CD4-positive, alpha-beta T cell treated with Interleukin-1 beta for 1 hour (primary cell): ENCODE measurements at places on chromosomes 4 and X.

DNA sequence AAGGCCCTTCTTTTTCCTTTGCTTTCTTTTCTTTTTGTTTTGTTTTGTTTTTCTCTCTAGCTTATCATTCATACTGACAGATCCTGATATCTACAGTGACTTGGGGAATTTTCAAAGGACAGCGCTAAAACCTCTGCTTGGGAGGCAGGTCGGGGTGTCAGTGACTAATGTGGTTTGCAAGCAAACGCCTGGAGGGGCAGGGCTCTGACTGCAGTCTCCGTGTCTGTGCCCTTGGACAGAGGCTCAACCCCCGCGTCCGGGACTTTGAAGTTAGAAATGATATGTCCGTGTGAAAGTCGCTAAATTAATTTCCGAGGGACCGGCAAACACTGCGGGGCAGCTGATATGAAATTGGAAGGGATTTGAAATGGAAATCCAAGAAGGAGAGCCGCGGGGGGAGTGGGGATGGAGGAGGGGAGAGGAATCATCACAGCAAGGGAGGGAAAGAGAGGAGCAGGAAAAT, 312.4 kb downstream of the DHRSX start:
- no peak for DNase-seq

GRCh38 chrX:140180585-140180984, 215.3 kb upstream of the CXorf66 start:
- DNase-seq = no peak

GRCh38 chrX:138756234-138756633, 44.7 kb upstream of the FGF13 start:
- no peak for DNase-seq

- no peak for DNase-seq
Observed at GRCh38 chr4:5892323-5893003, 423 bp downstream of the CRMP1 start.

DNA sequence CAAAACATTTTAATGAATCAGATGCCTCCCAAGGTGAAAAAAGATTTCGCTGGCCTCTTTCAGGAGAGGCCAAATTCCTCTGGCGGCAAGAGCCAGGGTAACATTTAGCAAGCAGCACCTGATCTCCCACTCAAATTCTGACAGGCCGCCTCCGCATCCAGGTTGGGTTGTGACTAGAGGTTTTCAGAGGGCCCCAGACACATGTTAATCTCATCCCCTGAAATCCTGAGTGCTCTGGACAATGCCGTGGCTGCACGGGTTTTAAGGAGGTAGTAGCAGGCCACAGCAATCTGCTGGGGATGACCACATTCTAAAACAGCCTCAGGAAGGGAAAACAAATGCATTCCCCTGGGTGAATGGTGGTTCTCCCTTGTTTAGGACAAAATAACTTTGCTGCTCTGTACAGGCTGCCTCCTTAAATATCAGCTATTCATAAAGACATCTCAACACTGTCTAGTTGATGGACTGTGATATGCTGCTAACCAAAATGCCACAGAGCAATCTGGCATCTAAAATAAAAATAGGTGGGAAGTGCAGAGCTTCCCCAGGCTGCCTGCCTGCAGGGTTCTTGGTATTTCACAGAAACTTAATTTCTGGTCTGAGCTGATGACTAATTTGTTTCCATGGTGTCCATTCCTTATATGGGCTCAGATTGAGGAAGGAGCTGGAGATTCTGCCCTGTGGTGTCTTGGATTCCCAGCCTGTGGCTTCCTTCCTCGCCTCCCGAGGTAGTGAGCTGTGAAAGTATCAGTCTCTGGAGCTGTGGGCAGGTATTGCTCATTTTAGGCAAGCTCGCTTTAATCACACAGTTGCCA, 202.0 kb downstream of the DCLK2 start:
- no peak for DNase-seq

- no peak for DNase-seq
Observed at GRCh38 chrX:81304563-81304962, 102.7 kb downstream of the SH3BGRL start.

- DNase-seq = no peak
Observed at GRCh38 chrX:116694046-116694445, 231.3 kb upstream of the CT83 start.

DNA sequence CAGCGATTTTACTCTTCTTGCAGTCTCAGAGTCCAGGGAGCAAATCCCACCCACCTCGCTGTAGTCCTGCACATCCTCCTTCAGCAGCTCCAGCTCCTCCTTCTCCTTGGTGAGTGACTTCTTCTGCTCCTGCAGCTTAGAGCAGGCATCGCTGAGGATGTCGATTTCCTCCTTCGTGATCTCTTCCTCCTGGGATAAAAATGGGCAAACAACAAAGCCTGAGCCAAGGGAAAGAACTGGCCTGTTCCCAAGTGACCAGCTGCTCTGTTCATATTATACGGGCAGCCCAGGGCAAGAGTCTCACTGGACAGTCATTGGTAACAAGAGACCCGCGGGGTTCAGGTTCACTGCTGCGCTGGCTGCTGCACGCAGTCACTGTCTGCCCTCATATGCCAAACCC, 26.2 kb downstream of the FGFR3 start:
- DNase-seq = no peak

GRCh38 chr4:129394635-129395034, 298.7 kb downstream of the C4orf33 start:
- no peak for DNase-seq

GRCh38 chr4:174437324-174437723, 85.0 kb downstream of the HPGD start:
- no peak for DNase-seq

DNA sequence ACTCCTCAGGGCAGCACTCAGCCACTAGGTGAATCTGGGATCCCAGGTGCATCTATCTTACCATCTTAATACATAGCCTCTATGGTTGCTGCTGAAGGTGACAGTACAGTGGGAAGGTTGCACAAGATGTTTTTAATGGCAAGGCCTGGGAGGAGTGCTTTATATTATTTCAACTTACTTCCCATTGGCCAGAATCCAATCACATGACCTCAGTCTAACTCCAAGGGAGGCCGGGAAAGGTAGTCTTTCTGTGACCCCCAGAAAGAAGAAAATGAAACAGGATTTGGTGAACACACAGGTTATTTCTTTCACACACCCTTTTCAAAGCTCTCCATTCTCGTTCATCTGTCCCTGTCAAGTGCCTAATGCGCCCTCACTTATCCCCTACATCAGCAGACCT, 189.1 kb upstream of the ATP6AP2 start:
- no peak for DNase-seq

DNA sequence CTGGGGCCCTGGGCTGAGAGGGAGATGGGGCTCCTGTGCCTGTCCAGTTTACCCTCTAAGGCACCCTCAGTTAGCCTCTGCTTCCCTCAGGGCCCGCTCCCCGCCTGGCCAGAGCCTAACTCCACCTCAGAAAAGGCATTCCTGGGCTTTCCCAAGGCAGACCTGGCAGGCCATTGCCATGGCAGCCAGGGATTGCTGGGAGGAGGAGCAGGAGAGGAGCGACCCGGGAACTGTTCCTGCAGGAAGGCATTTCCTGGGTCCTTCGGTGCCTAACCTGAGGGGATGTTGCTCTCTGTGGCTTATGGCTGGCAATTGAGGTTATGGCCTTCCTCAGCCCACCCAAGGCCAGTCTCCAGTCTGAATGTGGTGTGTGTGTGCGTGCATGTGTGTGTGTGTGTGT, 131.3 kb downstream of the PJA1 start:
- DNase-seq = no peak

- no peak for DNase-seq
Observed at GRCh38 chr4:5705647-5706320, 2.6 kb downstream of the EVC2 start.

DNA sequence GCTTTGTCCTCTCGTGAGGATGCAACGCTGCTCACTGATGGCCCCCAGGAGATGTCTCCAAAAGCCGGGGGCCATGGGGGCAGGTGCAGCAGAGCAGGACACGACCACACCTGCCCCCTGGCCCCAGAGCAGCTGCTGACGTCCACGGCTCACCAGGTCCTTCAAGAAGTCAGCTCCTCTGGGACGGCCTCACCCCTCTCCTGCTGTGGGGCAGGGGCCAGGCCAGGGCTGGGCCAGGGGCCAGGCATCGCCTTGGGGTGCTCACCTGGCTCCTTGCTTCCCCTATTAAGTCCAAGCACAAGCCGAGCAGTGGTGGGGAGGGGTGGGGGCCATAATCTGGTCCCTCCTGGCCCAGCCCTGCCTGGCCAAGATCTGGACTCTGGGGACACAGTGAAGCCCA, 28.6 kb upstream of the MXD4 start:
- DNase-seq = no peak

GRCh38 chrX:57681341-57681740, 1.3 kb upstream of the NLRP2B start:
- no peak for DNase-seq

DNA sequence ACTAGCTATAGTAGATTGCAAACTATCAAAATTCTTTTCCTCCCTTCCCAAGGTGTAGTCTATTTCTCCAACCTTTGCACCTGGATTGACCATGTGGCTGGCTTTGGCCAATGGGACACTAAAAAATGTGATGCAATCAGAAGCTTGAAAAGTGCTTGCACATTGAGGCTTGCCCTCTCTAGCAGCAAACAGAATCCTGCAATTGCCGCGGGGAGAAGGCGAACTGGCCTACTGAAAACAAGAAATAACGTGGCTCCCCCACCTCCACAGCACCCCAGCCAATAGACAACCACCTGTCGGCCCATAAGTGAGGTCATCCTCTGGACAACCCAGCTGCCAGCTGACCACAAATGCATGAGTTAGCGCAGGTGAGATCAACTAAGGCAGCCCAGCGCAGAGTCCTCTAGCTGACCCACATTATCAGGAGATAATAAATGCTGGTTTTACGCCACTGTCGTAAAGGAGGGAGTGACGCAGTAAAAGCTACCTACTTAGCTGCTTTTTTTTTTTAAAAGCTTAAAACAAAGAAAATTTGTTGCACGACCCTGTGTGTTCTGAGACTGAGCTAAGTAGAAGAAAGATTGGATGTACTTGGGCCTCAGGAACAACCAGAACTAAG, 95.2 kb downstream of the GK start:
- no peak for DNase-seq

GRCh38 chr4:499567-499966, 557 bp downstream of the PIGG start:
- no peak for DNase-seq

DNA sequence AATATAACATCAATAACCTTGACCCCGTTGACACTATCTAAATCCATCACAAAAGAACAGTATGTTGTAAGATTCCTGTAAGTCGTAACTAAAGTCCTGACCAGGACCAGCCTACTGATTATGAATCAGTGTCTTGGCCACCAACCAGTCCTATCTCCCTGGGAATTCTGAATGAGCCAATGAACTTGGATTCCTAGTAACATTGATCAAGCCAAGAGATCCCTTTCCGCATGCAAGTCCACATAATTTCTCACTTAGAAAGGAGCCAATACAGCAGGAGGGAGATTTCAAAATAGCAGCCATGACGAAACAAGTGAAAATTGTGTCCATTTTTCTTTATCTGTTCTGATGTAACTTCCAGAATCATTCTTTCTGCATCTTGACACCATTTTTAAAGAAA, 9.5 kb downstream of the XPNPEP2 start:
- DNase-seq = no peak

GRCh38 chrX:133911825-133912495, 73.4 kb downstream of the GPC3 start:
- DNase-seq = no peak

DNA sequence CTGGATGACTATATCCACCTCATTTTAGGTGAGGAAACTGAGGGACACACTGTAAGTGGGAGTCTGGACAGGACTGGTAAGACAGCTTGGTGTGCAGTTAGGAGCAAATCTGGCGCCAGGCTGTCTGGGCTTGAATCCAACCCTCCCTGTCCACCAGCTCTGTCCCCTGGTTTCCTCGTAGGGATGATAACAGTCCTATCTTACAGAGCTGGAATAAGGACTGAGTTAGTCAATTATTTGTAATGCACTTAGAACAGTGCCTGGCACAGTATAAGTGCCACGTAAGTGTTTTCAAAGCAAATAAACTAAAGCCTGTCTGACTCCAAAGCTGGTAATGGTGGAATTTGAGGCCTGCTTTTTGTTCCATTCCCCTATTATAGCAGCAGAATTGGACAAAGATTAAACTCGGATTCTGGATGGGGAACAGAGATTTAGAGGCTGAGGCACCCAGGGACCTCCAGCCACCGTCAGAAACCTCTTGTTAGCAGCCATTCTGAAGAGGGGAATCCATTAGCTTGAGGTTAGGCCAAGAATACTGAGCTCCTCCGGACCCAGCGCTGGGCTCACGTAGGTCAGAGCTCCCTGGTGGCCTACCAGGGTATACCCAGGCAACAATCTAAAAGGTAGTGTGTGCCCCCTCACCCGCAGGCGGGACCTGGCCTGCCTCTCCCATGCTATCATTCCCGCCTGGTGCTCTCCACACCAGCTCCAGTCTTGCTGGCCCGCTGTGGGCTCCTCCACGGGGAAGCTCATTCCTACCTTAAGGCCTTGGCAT, 102.1 kb downstream of the UCHL1 start:
- no peak for DNase-seq

- no peak for DNase-seq
Observed at GRCh38 chr4:111434586-111434985, 710.7 kb upstream of the FAM241A start.

GRCh38 chr4:9943761-9944160, 77.5 kb downstream of the SLC2A9 start:
- no peak for DNase-seq

DNA sequence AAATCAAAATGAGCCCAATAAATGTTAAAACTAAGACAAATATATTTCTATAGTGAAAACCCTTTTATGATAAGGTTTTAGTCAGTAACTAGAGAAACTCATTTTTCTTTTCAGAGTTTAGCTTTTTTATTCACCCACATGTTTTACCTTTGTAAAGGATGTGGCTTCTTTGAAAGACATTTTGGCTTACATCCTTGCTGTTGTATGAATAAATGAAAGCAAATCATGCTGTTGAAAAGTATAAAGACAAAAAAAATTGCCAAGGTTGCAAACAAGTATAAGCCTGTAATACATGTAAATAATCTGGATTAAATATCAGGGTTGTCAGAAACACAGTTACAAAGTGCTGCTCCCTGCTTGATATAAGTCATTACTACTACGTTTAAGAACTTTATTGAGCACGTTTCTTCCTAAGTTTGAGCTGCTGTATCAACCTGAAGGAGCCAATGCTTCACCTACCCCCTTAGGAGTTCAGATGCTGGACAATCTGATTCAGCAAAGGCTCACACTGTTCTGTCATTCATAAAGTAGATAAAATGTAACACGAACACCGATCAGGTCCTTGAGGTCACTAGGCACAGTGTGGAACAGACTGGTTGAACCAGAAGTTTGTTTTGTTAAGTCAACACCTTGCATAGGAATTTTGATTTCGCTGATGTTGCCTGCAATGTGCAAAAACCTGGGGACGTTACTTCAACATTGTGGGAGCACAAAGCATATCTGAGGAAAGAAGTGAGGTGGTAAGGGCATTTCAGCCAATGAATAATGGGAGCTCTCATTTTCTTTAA, 321.2 kb upstream of the BMP3 start:
- no peak for DNase-seq

DNA sequence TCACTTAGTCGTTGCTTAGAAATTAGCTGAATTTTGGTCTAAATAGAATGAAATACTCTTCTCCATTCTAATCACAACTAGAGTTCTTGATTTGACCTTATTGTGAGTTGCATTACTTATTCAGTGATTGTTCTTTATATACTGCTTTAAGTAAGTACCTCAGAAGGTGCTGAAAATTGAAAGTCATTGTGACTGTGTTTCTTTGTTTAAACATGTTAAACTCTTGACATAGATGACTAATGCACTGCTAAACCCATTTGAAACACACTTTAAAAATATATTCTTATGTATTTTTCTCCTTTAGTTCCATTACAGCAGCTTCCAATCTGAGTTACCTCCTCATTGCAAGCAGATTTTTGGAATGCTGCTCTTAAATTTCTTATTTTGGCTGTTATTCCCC, 9.1 kb downstream of the TSPAN7 start:
- DNase-seq = no peak

GRCh38 chr4:153480704-153481103, 14.5 kb downstream of the TMEM131L start:
- DNase-seq = no peak
